G401 (cell line): ENCODE measurements at places on chromosomes 7 and 10. TPM values are rescaled to one million over a fixed set of nuclear protein-coding genes. Genes with fewer than 3 reads are reported as not detected.

The TPST1 gene
- total RNA-seq = 24.4 and 46.7 TPM in 2 replicates

DNA sequence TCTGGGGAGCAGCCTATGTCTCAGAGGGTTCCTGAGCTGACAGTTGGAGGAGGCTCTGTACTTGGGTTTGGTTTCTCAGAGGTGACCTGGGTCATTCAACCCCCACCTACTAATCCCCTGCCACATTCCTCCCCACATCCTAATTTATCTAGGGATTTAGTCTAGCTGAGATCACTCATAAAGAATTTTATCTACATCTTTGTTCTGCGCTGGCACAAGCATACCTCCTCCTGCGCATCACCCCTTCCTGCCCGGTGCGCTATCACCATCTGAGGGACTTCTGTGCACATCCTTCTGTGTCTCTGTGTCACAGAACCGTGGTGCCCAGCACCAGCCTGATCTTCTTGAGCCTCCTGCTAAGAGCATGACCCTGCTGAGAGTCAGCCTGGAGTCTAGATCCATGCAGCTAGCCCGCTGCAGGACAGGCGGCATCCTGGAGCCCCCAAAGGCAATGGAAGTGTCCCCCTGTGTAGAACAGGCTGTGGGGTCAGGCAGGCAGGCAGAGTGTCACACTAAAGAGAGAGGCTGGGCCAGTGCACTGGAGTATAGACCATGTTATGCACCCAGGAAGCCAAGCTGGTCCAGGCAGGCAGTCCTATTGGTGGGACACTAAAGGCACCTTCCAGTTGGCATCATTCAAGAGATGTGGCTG is 63.6 kb downstream of the ARHGAP22 start:
- no peak for DNase-seq

DNA sequence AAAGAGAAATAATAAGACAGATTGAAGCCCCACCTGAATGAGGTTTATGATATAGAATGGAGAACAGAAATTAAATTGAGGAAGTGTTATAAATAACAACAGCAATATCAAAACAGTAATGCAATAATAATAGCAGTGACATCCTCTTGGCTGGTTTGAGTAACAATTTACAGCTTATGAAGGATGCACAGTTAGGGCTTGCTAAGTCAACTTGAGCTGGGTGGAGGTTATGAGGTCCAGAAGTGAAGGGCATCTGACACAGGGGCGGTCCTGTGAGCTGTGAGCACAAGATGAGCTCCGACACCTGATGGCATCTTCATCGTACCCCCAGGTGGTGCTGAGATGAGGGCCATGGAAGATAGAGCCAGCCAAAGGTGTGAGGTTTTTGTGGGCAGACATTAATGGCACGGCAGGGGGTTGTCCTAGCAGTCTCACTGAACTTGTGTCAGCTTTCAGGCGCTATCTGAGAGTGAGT is 30.5 kb downstream of the ARHGAP22 start:
- no peak for DNase-seq

- peak; percentile 45 for DNase-seq
Measured at GRCh38 chr10:97333601-97334369, 744 bp downstream of the FRAT2 start.

GRCh38 chr10:20132816-20133215 is 316.6 kb downstream of the PLXDC2 start:
- DNase-seq = no peak

- DNase-seq = peak; percentile 33
Measured at GRCh38 chr7:28144266-28144665, 36.3 kb downstream of the JAZF1 start.

DNA sequence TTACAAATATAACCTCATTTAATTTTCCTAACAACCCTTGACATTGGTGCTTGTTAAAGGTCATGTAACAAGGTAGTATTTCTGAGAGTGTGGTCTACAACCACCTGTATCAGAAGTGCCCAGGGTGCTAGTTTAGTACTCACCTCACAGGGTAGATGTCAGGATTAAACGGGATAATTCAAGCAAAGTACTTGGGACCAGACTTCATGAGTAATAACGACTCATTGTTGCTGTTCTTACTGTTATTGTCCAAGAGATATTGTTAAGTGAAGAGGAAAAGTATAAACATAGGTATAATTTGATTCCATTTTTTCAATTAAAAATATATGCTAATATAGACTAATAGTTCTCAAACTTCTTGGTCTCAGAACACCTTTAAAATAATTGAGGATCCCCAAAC is 179.3 kb downstream of the WNT2 start:
- no peak for DNase-seq

- no peak for DNase-seq
Measured at GRCh38 chr7:119482209-119482608, 790.8 kb upstream of the KCND2 start.
